Right renal cortex interstitium (tissue), 3 donors: ENCODE measurements at places on chromosomes 16 and 17. TPM values are rescaled to one million over a fixed set of nuclear protein-coding genes. Genes with fewer than 3 reads are reported as not detected.

Gene TMEM220
- polyA plus RNA-seq: 8.5 TPM

Gene CDK5R1
- polyA plus RNA-seq: 4.3 TPM

Gene TPSAB1
- not detected for polyA plus RNA-seq

Gene CACNA1H
- 16.9 TPM for polyA plus RNA-seq

Gene LDHD
- polyA plus RNA-seq: 4.9 TPM

Gene ASIC2
- 3.3 TPM for polyA plus RNA-seq

Gene RHBDL1
- polyA plus RNA-seq: 1.5 TPM

Gene C16orf86
- polyA plus RNA-seq: 2.9 TPM

Gene KRTAP3-2
- not detected for polyA plus RNA-seq

Gene TBC1D28
- not detected for polyA plus RNA-seq

Gene HOXB6
- polyA plus RNA-seq: 81.4 TPM

Gene SPATA32
- not detected for polyA plus RNA-seq

Gene LUC7L3
- 742 TPM for polyA plus RNA-seq

Gene DCUN1D3
- 9.0 TPM for polyA plus RNA-seq

Gene CCL16
- 0.14 TPM for polyA plus RNA-seq

Gene IL34
- 0.67 TPM for polyA plus RNA-seq

Gene CD300LB
- 0.25 TPM for polyA plus RNA-seq

Gene NEUROD2
- polyA plus RNA-seq: not detected

Gene KRT39
- not detected for polyA plus RNA-seq

Gene DOK4
- polyA plus RNA-seq: 35.1 TPM

Gene DNAI2
- 0.26 TPM for polyA plus RNA-seq

Gene CALB2
- polyA plus RNA-seq: 0.69 TPM

Gene UMOD
- polyA plus RNA-seq: 86.2 TPM

Gene CBX2
- polyA plus RNA-seq: 20.3 TPM

Gene RILP
- polyA plus RNA-seq: 3.9 TPM
